ENCODE measurements at places on chromosomes 7 and 10.

DNA sequence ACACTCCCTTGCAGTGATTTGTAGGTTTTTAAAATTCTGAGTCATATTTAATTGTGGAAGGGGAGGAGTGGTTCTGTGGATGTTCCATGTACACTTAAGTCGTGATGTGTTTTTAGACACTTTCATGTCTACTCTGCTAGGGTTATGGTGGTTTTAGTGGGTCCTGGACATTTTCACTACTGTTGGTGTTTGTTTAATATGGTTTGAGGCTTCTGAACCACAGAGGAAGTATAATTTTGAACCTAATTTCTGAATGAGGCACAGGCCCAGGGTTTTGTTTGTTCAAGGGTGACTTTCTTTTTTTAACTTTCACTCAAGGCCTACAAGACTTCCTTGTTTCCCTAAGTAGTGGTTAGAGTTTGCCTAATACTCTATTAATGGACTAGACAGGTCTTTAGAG, 13.3 kb downstream of the SLC26A5 start:
- DNase-seq: no peak

- no peak for DNase-seq
These were observed 305.1 kb upstream of the CSTF2T start for GRCh38 chr10:52004342-52004949.

- DNase-seq: no peak
These were observed 223.5 kb upstream of the PITRM1 start for GRCh38 chr10:3396116-3396515.

GRCh38 chr7:18320971-18321567, 174.5 kb upstream of the HDAC9 start:
- no peak for DNase-seq

DNA sequence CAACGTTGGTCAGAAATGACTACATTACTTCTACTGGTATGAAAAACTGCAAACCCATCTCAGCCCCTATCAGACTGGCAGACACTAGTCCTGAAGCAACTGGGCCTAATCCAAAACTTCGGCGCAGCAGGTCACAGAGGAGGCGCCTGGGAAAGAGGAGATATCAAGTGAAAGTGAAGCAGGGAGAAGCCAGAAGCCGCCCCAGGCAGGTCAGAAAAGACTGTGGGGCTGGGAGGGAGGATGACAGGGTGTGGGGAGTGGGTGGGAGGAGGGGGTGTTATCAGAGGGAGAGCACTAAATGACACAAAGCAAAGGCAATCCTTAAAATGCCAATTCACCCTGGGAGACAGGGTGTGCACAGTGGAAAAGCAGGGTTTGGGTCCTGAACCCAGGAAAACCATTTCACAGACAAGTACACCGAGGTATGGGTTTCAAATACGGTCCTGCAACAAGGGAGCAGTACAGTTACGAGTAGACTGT, 731 bp downstream of the CHCHD3 start:
- DNase-seq: no peak

GRCh38 chr10:56316603-56317002, 44.5 kb downstream of the ZWINT start:
- no peak for DNase-seq

- no peak for DNase-seq
These were observed 41.8 kb downstream of the APBB1IP start for GRCh38 chr10:26479766-26480492.

DNA sequence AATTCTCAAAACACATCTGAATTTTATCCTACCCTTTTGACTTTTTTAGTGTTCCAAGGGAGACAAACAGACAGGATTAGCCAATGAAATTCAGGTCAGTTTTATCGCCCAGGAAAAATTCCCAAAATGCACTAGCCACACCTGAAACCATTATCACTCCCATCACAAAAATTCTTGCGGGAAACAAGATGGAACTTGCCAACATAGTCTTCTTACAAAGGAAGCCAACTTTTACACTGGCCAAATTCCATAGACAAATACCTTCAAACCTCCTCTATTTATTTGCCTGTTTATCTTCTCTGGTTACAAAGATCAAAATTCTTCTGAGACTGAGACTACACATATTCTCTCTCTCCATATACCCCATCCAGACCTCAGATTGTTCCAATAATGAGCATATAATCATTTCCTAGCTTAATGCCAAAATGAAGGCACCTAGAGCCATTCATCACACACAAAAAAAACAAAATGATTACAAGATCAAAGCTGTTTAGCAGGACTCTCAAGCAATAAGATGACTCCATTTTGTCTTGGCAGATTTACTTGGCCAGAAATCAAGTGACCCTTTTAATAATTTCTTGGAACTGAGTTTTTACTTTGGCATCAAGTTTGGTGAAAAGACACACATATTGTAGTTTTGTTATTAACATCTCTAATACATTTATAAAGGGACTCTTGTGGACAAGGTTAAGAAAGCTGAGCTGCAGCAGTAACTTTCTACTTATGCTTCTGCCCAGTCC, 30.2 kb downstream of the MET start:
- DNase-seq: no peak

DNA sequence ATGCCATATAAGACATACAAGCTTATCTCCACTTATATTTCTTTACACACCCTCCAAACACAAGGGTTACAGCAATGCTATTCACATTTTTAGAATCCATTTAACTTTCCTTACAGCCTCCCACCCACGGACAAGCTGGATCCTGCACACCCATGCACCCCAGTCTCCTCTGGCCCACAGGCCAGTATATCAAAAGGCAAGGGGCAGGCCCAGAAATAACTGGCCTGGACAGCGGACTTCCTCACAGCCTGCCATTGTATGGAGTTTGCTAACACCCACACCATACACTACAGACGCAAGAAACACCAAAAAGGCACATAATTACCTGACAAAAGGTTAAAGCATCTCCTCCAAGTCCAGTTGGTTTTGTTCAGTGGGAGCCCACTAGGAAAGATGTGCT, 12.0 kb downstream of the HOXA4 start:
- no peak for DNase-seq

- DNase-seq: no peak
These were observed 194.4 kb downstream of the NSUN6 start for GRCh38 chr10:18456984-18457383.

DNA sequence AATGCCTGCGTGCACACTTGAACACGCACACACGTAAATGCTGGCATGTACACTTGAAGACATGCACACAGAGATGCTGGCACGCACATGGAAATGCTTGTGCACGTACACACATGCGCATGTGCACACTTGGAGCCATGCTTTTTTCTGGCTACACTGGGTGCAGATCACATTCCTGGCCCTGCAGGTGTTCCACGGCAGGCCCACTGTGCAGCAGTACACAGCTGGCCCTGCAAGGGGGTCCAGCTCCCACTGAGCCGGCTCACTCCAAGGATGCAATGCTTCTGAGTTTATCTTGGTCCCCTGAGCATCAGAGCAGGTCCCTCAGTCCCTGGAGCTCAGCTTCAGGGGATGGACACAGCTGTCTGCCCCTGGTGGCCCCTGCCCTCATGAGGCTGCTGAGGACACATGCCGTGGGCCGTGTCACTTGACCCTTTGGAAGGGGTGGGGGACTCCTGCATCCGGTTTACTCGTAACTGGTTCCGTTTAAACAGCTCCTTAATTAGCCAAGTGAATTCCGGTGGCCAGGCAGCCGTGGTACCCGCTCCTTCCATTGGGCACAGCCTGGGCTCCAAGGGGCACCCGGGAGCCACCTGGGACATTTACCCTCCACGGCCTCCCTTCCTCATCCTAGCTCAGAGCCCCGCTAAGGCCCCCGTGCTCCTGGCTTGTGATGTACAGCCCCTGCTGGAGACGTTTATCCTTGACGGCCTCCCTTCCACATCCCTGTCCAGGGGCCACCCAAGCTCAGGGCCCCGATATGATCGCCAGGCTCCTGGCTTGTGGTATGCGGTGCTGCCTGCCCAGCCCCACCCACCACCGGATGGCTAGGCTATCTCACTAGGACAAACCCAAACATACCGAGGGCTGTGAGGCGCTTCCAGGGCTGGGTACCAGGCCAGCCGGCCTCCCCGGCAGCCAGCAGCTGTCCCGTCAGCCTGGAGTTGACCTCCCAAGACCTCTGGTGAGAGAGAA, 39.5 kb upstream of the DPYSL4 start:
- no peak for DNase-seq

GRCh38 chr10:83656924-83657323, 482.4 kb upstream of the GHITM start:
- DNase-seq: no peak

DNA sequence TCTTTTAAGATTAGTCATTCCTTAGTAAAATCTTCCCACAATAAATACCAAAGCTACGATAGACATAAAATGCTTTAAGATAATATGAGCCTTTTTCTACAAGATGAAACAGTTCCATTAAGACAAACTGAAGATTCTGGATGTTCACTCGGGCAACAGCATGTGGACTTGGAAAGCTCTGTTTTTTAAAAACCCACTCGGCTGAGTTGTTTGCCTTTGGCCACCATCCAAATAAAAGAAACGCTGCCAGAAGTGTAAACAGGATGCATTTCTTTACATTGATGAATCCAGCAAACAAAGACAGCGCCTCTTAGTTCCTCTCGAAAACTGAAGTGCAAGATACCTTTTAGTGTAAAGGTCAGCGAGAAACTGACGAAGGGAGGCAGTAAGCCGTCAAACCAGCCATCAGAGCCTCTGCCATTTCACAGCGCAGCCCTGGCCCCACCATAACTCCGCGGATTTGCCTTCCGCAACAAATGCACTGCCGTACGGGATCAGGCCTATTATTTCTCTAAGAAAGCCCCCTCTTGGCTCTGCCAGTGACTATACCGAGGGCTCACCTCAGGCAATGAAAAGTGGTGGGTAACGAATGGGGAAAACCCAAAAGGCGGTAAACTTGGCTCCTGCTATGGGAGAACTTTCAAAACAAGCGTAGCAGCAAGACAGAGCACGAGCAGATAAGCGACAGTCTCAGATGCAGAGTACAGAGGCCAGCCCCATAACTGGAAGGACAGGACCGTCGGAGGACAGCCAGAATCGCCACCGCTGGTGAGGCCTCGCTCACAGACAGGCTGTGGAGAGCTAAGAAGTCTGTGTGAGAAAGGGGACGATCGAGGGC, 41.4 kb downstream of the GNA12 start:
- no peak for DNase-seq

DNA sequence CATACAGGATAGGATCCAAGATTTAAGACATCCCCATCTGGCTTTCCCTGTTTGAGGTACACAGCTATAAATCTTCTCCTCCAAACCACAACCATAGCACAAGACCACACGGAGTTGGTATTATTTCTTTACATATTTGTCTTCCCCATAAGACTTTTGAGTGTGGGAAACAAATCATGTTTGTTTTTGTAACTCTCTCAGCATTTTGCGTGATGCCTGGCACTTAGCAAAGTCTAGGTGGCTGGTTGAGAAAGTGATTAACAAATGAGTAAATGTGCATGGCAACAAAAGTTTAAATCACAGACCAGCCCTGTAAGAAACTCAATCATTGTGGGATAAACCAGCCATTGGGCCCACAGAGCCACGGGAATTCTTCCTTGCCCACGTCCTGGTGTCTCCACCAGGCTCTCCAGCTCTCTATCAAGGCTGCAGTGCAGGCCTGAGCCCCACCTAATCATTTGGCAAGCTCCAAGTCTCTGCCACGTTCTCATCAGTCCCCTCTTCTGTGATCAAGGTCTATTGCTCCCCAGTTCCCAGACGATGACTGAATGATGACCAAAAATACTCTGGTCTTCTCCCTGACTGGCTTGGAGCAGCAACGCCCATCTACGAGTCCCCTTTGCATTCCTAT, 317.8 kb downstream of the TNS3 start:
- no peak for DNase-seq

- DNase-seq: no peak
These were observed 127.0 kb downstream of the VPS41 start for GRCh38 chr7:38781991-38782390.

- DNase-seq: no peak
These were observed 155.2 kb downstream of the PRKAG2 start for GRCh38 chr7:151721694-151722093.

DNA sequence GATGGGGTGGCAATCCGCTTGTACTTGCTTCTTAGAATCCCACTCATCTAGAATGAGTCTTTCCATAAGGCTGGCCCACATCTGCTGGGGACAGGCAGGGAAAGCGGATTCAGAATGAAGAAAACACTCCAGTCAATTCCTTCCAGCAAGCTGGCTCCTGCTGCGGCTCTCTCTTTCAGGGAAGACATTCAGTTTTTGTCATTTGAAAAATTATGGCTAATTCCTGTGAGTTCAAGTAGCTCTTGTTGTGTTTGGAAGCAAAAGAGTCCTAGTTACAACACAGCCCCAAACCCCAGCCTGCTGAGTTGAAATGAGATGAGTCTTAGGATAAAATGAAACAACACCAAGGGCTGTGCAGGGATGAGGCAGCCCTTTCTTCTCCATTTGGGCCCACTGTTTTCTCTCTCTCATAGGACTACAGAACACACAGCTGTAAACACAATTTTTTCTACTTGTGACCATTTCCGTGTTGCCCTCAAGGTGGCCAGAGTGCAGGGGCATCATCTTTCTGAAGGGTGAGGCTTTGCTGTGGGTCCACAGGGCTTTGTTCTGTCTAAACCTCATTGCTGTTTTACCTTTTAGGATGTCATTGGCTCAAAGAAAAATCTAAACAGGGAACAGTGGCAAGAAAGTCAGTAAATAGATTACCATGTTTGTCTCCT, 90.8 kb upstream of the EEPD1 start:
- DNase-seq: no peak

GRCh38 chr7:134528749-134529148, 1.4 kb downstream of the AKR1B10 start:
- DNase-seq: no peak

DNA sequence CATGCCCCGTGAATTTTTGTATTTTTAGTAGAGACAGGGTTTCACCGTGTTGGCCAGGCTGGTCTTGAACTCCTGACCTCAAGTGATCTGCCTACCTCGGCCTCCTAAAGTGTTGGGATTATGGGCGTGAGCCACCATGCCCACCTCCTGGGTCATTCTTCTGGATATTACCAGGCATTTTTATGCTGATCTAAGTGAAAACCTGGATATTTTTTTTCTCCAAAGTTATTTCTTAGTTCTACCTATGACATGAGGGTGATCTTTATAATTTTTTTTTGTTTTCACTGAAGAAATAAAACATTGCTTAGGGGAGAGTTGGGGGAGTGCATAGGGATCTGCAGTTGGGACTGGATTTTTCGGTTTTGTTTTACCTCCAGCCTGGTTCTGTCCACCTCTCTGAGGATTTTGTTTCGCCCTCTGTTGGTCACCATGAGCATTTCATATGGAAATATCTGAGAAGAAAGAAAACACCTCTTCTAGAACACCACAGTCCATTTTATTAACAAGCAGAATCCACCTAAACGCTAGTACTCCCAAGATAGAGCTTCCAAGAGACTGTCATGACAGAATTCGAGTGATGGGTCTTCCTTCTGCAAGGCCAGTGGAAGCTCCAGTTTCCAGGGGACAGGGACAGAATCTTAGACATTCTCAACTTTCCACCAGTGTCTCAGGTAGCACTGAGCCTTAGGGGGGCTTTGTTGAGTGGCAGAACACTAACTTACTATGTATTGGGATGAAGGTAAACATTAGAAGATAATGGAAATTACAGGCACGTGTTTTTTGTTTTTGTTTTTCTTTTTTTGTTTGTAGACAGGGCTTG, 33.4 kb upstream of the AFAP1L2 start:
- no peak for DNase-seq

DNA sequence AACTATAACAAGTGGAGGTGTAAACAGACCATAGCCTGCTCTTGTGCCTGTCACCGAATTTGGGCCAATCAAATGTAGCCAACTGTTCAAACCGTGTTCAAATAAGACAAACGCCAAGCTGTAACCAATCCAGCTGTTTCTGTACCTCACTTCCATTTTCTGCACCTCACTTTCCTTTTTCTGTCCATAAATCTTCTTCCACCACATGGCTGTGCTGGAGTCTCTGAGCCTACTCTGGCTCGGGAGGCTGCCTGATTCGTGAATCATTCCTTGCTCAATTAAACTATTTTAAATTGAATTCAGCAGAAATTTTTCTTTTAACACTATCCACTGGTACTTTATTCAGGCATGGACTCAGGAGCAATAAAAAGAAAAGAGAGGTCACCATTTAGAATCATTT, 29.9 kb upstream of the COL1A2 start:
- no peak for DNase-seq
